ENCODE measurements at places on chromosomes 6 and 20.

DNA sequence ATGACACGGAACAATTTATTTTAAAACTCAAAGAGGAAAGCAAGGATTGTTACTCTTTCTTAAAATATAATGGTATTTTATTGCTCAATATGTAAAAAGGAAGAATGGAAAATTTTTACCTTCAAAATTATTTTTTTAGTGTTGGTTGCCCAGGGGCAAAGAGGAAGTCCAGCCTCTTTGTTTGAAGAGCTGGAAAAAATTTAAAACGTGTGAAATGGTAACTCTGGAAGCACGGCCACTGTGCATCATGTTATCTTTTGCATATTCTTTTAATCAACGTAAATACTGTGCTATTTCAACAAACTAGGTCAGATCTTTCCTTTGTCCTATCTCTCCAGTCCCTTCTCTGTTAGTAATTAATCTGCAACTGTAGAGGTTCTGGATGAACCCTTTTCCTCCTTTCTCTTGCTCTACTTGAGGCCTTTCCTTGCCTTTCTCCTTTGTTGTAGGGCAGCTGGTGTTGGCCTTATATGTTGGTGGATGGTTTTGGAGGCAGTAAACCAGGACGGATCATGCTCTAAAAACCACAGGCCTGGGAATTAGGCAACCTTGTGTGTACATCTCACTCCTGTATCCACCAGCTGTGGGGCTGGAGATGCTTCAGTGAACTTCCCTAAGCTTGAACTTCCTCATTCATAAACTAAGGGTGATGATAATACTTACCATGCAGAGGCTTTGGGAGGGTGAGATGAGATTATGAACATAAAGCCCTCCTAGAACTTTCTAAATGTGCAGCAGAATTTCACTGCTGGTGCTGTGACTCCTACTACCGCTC, 143.3 kb downstream of the PRL start:
- DNase-seq: no peak

- no peak for DNase-seq
Measured at GRCh38 chr6:13466304-13467215, 20.8 kb downstream of the GFOD1 start.

DNA sequence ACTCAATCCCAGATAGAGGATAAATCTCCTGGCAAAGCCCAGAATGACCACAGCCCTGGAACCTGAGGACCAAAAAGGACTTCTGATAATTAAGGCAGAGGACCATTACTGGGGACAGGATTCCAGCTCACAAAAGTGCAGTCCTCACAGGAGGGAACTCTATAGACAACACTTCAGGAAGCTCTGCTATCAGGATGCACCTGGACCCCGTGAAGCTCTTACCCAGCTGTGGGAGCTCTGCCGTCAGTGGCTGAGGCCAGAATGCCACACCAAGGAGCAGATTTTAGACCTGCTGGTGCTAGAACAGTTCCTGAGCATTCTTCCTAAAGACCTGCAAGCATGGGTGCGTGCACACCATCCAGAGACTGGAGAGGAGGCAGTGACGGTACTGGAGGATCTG, 992 bp downstream of the ZSCAN16 start:
- DNase-seq: no peak

DNA sequence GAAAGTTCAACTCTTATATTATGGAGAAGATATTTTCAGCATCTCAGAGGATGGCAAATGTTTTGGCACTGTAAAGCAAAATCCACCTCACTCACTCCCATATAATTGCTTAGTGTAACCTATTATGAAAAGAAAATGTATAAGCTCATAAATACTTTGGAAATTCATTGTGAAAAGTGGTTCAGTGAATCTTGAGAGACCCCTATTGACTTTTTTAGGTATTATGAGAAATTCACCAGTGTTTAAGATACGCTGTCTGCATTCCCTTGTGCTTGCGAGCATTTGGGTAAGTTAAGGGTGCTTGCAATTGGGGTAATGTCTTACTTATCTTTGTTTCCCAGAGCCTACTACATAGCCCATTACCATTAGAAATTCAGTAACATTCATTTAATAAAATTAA, 66.3 kb upstream of the BMP5 start:
- DNase-seq: no peak

DNA sequence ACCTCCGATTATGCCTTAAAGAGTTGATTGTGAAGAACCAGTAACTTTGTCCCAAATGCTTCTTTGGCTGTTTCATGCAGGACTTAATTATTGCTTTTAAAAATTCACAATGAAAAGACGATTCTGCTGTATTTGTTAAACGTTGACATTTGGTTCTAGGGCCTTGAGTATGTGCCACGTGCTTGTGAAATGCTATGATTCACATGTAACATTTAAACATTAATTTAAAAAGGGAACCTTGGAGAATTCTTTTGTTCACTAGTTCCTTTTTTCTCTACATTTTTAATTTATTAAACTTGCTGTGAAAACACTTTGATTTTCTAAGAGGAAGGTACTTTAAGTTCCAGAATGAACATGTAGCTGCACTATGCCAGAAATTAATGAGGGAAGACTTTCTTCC, 9.5 kb downstream of the GZF1 start:
- no peak for DNase-seq

DNA sequence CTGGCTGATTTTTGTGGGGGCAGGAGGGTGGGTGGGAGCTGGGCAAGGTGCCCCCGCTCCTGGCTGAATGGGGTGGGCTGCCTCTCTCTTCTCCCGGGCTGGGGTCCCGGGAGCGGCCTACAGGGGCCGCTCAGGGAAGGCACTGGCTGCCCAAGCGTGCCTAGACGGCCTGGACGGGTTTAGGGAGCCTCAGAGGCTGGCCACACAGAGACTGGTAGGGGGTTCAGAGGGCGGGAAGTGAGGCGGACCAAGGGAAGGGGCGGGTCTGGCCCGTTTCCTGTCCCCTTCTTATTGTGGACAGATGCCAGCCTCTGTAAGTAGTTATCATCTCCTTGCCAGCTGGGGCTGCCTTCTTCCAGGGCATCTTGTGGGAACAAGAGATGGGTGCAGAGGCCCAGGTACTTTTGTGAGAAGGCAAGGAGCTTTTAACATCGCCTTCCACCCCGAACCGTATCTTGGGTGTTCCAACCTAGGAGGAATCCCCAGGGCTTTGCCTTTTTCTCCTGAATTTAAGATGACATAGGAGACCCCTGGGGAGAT, 437 bp downstream of the CD40 start:
- DNase-seq: peak; percentile 13

- DNase-seq: no peak
Measured at GRCh38 chr20:6130045-6130444, 7.2 kb upstream of the FERMT1 start.

GRCh38 chr20:672963-673602, 2.5 kb downstream of the SCRT2 start:
- no peak for DNase-seq

DNA sequence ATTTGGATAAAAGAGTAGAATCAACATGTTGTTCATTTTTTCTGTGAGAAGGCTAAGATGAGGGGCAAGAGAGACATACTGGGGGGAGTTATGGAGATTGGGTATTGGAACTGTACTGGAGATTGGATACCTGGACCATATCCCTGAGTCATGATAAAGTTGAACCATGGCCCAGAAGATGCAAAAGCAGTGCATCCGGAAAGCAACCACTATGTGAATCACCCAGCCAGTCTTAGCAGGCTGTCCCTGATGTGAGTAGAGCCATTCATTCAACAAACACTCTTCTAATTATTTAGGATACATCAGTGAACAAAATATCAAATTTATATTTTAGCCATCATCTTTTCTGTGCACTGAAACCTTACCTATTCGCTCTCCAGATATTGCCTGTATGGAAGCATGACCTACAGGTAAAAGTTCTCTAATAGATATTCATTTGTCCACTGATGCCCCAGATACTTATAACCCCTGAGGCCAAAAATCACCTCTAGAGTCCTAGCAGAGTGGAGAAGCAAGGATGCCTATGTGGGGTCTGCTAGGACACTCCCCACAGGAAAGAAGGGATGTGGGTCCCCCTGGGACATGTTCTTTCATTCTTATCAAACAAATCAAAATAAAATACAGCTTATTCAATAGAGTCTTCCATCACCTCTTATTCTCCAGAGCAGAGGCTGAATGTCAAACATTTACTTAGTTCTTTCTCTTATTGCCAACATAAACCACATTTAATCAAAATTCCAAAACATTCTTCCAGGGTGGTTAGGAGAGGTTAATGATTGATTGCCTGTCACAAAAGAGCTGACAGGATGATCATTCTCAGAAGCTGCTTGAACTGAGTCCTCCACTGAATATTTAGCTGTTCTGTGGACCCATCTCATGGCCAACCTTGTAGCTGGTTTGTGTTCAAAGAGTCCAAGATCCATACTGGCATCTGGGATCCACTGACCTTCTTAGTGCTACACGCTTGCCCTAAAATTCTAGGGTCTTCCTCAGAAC, 37.0 kb upstream of the PKHD1 start:
- DNase-seq: no peak

DNA sequence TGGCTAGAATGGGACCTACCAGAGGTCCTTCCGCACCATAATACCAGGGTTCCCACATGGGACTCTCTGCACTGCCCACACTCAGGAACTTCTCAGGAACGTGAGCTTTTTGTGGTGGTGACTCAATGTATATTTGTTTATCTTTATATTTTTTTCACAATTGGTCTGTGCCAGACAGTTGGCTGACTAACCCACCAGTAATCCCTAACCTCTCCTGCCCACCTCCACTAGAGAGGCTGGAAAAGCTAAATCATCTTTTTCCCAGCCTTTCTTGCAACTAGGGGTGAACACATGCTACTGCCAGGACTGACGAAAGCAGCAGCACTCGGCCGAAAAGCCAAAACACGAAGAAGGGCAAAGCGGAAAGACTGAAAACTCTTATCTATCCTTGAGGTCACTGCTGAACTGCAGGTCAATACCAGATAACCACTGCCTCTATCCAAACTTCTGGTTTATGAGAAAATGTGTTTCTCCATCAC, 112.9 kb downstream of the TRERF1 start:
- peak; percentile 98 for DNase-seq

GRCh38 chr20:47653869-47654268, 131.4 kb downstream of the SULF2 start:
- DNase-seq: no peak
